Stimulated activated CD4-positive, alpha-beta T cell treated with anti-CD3 and anti-CD28 coated beads, Interleukin-12 subunit alpha, Interleukin-12 subunit beta, amount 100 ng/mL, for 48 hours (primary cell): ENCODE measurements at places on chromosomes 16 and 17.

DNA sequence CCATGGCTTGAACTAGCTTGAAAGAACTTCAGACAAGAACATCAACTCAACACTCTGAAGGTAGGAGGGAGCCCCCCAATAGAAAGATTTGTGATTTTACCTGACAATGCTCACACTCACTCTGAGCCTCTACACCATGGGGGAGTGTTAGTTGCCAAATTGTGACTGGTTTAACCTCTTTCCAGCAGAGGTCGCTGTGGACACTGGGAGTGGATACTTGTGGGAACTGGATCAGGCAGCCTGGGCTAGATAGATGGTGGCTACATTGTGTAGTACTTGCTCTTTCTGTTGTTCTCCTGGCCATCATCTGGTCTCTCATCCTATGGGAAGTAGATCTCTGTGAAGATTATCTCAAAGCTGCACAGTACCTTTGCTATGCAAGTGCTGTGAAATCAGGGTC, 2.9 kb downstream of the SMPD3 start:
- DNase-seq: peak; percentile 37

GRCh38 chr17:68600931-68601564, at the start of gene FAM20A:
Gene FAM20A (minus strand): TSS chr17:68601367. CDS start chr17:68600666, 701 bp downstream.
- DNase-seq: no peak

DNA sequence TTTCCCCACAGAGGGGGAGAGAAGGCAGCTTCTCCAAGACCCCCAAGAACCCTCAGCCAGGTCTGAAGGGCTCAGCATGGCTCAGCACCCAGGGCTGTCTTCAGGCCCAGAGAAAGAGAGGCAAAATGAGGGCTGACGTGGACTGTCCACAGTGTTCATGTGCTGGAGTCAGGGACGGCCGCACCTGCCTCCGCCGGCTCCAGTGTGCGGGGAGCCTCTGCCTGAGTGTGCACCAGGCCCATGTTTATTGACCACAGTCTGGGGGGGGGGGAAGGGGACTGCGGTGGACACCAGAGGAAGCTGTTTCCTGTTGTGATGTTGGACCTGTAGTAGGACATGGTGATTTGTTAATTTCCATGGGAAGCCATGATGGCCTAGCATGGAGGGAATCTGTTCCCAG, 6.9 kb downstream of the MRM1 start:
- no peak for DNase-seq

DNA sequence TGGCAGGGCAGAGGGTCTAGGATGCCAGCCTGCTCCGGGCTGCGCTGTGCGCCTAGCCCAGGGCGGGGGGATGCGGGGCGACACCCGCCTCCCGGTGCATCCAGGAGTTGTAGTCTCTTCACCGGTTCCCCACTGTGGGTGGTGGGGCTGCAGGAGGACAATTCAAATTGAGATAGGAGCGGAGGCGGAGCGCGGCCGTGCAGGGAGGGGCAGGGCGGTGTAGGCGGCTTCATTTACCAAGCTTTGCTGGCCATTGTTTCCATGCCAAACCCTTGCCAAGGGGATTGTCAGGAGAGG, 2047.4 kb downstream of the TP53TG3F start:
- no peak for DNase-seq

- DNase-seq: no peak
These were observed 614.6 kb downstream of the MAF start for GRCh38 chr16:78985716-78986605.

- DNase-seq: no peak
These were observed 14.1 kb upstream of the UTP6 start for GRCh38 chr17:31915456-31916100.

DNA sequence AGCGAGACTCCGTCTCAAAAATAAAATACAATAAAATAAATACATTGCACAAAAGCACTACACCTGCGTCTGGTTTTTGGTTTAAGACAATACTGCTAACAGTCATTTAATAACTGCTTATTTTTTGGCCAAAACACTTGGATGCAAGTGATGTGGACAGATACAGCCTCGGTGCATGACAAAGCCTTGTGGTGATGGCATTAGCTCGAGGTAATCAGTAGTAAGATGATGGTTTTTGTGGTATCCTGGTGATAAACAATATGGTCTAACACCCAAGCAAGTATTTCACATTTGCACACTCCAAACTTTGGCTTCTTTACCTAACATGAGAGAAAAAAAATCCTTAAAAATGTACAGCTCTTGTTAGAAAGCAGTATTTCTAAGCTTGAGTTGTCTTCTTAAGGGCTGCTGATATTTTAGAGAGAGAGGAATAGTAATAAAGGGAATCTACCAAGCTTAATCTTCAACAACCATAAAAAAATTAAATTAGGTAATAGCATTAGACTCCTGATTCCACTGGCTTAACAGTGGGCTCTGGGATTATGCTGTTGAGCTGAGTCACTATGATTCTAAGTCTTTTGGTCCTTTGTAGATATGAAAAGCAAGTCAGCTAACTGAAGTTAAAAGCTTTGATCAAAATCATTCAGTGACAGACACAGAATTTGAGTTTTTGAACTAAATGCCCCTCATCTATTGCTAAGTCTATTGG, 111.1 kb downstream of the VPS53 start:
- DNase-seq: no peak

DNA sequence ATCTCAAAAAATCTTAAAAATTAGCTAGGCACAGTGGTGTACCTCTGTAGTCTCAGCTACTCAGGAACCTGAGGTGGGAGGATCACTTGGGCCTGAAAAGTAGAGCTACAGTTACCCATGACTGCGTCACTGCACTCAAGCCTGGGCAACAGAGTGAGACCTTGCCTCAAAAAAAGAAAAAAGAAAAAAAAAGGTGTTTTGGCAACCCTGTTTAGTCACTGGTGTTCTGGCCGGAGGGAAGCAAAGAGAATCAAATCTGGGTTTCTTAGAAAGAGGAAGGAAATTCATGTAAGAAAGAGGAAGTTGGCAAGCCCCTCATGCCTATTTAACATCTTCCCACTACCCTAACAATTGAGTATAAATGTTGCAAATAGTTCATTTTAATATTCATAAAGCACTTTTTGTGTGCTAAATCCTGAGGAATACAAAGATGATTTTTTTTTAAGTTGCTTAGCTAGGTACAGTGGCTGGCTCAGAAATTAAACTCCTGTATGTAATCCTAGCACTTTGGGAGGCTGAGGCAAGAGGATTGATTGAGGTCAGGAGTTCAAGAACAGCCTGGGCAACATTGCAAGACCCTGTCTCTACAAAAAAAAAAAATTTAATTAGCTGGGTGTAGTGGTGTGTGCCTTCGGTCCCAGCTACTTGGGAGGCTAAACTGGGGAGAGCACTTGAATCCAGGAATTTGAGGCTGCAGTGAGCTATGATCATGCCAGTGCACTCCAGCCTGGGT, 6.5 kb upstream of the USP32 start:
- DNase-seq: no peak

- DNase-seq: no peak
These were observed 317 bp downstream of the TEFM start for GRCh38 chr17:30905742-30906100.

GRCh38 chr16:55144651-55145050, 179.4 kb upstream of the IRX6 start:
- DNase-seq: no peak

GRCh38 chr16:35352431-35352830, 1893.0 kb downstream of the TP53TG3F start:
- DNase-seq: no peak

- no peak for DNase-seq
These were observed 92.2 kb downstream of the MAF start for GRCh38 chr16:79508294-79508693.

GRCh38 chr17:1379930-1380313, 20.1 kb downstream of the YWHAE start:
- no peak for DNase-seq

DNA sequence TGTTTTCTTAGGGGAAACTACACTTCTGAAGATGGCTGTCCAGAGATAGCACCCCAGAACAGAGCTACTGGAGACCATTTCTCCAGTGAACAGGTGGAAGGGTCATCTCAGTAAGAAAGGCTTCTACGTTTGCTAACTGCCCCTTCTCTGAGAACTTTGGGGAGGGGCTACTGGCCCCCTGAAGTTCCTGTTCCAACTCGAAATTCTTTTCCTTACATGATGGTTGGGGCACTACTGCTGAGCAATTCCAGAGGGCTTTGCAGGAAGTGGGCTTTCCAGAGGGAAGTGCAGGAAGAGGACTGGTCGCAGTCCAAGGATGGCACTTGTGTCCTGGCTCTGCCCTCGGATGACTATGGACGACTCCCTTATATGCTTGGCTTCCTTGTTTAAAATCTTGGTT, 31.2 kb downstream of the TOM1L2 start:
- DNase-seq: no peak

DNA sequence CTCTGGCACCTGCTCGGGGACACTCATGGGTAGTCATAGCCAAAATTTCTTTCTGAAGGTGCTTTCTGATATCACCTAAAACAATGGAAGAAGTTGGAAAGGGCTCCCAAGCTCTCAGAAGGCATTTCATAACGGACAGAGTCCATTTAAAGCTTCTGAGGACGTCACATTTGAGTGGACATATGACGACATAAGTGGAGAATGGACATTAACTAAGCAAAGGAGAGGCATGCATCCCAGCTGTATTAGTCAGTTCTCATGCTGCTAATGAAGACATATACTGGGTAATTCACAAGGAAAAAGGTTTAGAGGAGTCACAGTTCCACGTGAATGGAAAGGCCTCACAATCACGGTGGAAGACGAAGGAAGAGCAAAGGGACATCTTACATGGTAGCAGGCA, 260.2 kb upstream of the DYNLRB2 start:
- DNase-seq: no peak

DNA sequence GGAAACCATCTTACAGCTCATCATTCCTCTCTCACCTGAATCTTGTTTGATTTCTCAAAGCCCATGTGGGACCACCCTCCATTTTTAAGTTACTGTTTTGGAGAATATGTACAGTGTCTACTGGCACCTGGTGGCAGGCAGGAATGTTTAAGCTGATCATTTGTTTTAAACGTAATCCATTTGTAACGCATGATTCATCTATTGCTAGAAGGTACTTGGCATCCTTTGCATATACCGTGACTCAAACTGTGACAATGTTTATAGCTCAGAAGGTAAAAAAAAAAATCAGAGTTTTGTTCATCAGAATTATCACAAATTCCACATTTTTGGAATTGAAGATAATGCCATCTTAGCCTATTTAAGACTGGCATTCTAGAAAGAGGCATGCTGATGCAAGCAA, 1007.5 kb upstream of the EEF2KMT start:
- DNase-seq: no peak

DNA sequence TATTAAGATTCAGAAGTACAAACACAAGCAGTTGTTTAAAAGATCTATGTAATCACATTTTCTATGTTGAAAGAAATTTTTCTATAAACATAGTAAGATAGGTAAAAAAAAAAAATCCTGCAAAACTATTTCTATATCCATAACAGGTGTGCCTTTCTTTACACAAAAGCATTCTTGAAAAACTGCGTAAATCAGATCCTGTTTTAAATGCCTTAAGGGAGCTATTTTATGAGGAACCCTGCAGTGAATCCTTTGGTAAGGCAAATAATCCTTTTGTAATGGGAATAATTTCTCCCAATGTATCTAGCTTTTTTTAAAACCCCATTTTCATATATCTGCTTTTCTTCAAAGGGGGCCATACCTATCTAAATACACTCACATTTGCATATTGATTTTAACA, 157.3 kb downstream of the AATF start:
- no peak for DNase-seq

DNA sequence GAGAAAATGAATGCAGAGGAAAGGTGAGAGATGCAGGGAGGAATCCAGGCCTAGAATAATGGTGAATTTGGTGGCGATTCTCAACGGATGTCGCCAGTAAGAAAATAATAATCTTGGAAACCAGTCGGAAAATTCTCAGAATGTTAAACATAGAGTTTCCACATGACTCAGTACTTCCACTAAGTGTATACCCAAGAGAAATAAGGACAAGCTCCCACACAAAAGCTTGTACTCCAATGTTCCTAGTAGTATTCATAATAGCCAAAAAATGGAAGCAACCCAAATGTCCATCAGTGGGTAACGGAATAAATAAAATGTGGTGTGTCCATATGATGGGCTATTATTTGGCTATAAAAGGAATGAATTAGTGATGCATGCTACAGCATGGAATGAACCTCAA, 19.4 kb upstream of the ENGASE start:
- DNase-seq: no peak

DNA sequence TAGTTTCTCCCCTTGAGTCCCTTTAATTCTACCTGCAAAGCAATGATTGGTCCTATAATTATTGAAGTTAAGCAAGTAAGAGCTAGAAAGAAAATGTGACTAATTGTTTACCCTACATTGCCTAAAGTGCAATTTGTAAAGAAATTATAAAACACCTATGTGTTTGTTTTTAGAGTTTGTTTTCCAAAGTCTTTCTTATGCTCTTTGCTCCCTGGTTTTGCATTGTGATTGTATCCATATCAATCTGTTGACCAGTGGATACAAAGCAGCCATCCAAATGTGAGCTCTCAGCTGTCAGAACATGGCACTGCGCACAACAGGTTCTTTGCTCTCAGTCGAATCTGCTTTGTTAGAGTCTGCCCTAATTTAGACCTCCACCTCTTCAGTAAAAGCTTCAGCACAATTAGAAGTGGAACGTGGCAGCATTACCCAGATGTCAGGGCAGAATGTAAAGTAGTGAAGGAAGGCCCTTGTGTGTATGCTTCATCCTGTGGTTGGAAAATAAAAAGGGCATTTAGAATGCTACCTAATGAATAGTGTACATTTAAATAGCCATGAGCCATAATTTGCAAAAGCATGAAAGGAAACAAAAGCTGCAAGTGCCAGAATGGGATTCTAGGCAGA, 70.5 kb downstream of the AATF start:
- DNase-seq: no peak

DNA sequence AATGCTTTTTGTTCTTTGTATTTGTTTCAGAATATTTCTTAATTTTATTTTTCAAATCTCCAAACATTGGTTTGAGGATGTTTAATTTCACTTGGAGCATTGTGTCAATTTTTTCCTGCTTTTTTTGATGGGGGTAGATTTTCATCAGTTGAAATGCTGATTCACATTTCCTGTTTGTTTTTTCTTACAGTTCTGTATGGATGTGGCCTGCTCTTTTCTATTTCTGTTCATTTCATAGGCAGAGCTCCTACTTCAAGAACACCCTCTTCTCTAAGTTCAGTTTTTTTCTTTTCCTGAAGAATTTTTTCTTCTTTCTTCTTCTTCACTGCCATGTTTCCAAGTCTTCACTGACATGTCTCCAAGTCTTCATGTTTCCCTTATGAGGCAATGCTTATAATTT, 8.8 kb downstream of the MBTD1 start:
- no peak for DNase-seq
